ENCODE measurements at places on chromosomes 12 and 14. TPM values are rescaled to one million over a fixed set of nuclear protein-coding genes. Genes with fewer than 3 reads are reported as not detected.

Gene GSC
- not detected for total RNA-seq

Gene BORCS5
- 21.8 TPM for total RNA-seq

Gene TAS2R30
- total RNA-seq: 3.3 TPM

Gene CPSF6
- total RNA-seq: 104 TPM

Gene HOXC9
- not detected for total RNA-seq

Gene ST8SIA1
- 15.4 TPM for total RNA-seq

Gene BCAT1
- total RNA-seq: 15.8 TPM

Gene CCER1
- total RNA-seq: not detected

Gene DENND5B
- 0.33 TPM for total RNA-seq

Gene CIDEB
- 33.7 TPM for total RNA-seq

Gene FGF23
- not detected for total RNA-seq

Gene OTOGL
- total RNA-seq: not detected

Gene CCDC63
- not detected for total RNA-seq

Gene GPR137C
- total RNA-seq: 0.45 TPM

Gene NANOG
- not detected for total RNA-seq

Gene IQSEC3
- 8.0 TPM for total RNA-seq

Gene FSCB
- total RNA-seq: not detected

Gene CCDC184
- total RNA-seq: 0.58 TPM

Gene NPFF
- not detected for total RNA-seq

Gene NELL2
- total RNA-seq: 161 TPM

Gene ANKRD33
- total RNA-seq: not detected

Gene TMPRSS12
- total RNA-seq: not detected

Gene CLSTN3
- 99.3 TPM for total RNA-seq

Gene ASB2
- total RNA-seq: 24.0 TPM

Gene LTBP2
- 0.28 TPM for total RNA-seq

Gene ITPK1
- 89.5 TPM for total RNA-seq

Gene FOXG1
- total RNA-seq: not detected
